ENCODE measurements at places on chromosomes 1 and 21. TPM values are rescaled to one million over a fixed set of nuclear protein-coding genes. Genes with fewer than 3 reads are reported as not detected.

Gene LEPR
- total RNA-seq: 2.6 TPM

Gene INKA2
- 2.1 TPM for total RNA-seq

Gene PADI2
- total RNA-seq: 0.84 TPM

Gene WNT9A
- 6.9 TPM for total RNA-seq

Gene RGS8
- total RNA-seq: not detected

Gene PAPPA2
- total RNA-seq: 0.02 TPM

Gene LRRC39
- total RNA-seq: 0.13 TPM

Gene SLC39A1
- total RNA-seq: 161 TPM
